ENCODE measurements at places on chromosomes 3 and 15.

DNA sequence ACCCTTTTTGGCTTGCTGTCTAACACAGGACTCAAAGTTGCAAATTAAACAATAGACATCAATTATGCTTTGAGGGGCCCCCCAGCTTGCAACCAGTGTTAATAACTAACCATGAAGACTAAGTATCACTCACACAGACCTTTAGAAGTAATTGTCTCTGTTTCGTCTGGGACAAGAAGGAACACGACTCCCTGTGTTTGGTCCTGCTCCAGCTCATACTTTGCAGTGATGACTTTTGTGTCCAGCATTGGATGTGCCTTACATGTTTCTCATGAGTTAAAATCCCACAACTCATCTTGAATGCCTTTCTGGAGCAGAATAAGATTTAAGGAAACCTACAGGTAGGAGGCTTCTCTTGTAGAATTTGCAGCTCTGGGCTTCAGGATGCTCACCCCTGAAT lies 53.1 kb downstream of the GMNC start:
- DNase-seq = no peak

DNA sequence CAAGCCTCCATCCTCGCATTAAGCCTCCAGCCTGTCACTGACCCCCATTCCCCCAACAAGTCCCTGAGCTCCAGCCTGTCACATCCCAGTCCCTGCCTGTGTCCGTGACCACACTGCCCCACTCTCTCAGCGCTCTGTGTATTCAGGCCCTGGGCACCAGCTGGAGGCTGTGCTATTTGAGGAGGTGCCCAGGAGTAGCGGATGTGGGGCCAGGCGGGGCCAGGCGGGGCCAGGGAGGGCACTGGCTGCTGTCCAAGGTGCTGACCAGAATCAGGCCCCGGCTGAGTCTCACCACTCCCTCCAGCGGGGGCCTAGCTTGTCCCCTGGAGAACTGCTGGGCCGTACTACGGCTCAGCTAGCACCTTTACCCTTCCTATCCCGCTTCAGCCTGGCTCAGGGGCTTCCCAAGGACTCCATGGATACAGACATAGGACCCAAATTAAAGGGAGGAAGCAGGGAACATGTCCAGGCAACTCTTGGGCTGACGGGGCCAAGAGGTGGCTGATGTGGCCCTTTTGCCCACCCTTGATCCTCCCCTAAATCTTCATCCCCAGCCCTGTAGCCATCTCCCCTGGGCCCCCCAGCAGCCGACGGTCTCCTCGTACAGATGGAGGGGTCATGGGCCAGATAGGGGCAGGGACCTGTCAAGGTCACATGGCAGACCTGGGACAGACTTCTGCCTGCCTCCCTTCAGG lies 1.1 kb downstream of the HHATL start:
- DNase-seq = peak; percentile 24

- DNase-seq = peak; percentile 28
These were observed 93.9 kb upstream of the CCDC80 start for GRCh38 chr3:112734736-112735350.

- no peak for DNase-seq
These were observed 33.2 kb downstream of the ROPN1B start for GRCh38 chr3:126002189-126002588.

DNA sequence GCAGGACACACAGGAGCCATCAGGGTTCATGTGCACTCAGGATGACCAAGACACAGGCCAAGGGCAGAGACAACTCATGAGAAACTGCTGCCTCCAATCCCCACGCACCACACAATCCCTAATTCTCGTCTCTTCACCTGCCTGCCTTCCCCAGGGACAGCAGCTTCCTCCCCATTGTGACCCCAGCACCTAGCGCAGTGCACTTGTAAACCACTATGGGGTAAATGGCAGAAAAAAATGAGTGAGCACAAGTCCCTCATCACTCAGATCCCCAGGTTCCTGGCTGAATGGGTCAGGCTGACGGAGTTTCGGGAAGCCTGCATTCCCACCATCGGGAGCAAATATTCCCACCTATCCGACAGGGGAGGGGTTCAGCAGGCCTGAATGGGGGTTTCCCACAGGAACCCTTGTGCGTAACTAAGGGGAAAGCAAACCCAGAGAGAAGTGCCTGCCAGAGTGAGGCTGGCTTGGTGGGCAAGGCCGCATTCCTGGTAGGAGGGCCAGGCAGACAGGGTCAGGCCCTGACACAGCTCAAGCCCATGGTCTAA lies 18.8 kb downstream of the PLXNB1 start:
- DNase-seq = no peak

DNA sequence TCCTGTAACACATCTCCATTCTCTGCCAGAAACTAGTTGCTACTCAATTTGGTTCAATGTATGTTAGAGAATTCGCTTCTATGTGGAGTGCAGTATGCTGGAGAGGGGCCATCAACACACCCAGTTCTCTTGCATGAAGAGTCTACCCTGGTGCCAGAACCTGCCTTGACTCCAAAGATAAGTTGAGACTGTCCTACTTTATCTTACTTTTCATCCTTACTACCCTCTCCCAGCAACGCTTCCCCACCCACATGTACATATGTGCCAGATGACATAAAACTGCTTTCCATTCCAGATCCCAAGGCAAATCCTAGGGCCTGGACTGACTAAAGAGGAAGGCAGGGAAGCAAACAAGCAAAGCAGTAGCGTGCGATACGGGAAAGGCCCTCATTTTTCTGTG lies 442.6 kb upstream of the THRB start:
- no peak for DNase-seq

- DNase-seq = no peak
These were observed 50.1 kb downstream of the UBE2E2 start for GRCh38 chr3:23253214-23253613.

- DNase-seq = no peak
These were observed 12.0 kb downstream of the CNTN3 start for GRCh38 chr3:74602471-74602870.

GRCh38 chr3:31714495-31715280 lies 182.0 kb downstream of the STT3B start:
- DNase-seq = no peak

- no peak for DNase-seq
These were observed 155.8 kb upstream of the LRIG1 start for GRCh38 chr3:66656609-66657008.

DNA sequence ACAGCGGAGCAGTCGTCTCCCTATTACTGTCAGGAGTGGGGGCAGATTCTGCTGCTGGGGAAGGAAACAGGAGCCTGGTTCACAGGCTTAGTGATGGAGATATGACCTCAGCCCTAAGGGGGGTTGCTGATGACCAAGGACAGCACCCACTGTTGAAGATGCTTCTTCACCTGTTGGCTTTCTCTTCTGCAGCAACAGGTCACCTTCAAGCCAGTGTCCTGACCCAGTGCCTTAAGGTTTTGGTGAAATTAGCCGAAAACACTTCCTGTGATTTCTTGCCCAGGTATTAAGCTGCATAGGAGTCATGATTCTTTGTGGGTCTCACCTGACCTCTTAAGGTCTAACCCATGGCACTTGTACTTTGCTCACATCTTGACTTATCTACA lies 14.0 kb downstream of the ATRIP start:
- DNase-seq = no peak

- no peak for DNase-seq
These were observed 253.7 kb upstream of the RASGRP1 start for GRCh38 chr15:38818157-38818790.

DNA sequence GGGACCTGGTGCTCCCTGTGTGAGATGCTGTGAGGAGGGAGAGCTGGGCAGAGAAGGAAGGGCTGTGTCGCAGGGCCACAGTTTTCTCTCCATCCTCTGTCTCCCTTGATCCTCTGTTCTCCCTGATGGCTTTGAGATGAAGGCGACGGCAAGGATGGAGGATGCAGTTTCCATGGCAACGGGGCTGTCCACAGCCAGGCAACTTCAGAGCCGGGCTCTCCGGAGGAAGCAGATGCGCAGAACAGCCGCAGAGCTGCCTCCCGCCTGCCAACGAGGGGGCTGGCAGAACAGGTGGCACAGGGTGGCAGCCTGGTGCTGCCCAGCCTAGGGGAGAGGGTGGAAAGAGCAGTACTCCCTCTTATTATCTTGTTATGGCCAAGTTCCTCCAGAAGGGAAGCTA lies 9.9 kb upstream of the GRM2 start:
- no peak for DNase-seq
